ENCODE measurements at places on chromosomes 5 and 9.

- no peak for DNase-seq
These were observed 10.9 kb downstream of the FBXL7 start for GRCh38 chr5:15510831-15511230.

DNA sequence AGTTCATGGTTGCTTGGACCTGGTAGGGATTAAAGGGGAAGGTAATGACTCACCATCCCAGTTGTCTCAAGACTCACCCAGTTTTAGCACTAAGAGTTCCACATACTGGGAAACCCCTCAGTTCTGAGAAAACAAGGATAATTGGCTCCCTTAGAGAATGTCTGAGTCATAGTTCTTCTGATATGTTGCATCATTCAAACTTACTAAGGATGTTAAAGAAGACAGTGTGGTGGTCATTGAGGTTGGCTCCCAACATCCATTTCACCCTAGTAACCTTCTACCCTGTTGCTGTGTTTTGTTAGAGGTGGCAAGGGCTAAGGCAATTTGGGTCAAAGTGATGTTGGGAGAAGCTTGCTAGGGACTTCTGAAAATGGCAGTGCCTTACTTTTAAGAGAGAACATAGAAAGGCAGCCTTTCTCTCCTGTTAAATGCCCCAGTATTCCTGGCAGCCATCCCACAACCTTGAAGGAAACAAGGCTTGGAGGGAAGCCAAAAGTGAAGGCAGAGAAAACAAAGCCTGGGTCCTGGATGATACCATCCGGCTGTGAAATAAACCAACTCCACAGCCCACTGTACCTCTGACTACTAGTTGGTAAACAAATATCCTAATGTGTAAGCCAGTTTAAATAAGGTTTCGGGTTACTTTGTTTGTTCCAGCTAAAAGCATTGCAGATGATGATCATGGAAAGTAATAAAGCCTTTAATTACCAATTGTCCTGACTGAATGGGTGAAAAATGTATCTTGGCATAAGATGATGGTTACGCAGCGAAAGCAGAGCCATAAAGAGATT is 80.4 kb upstream of the ADAMTSL1 start:
- DNase-seq = peak; percentile 99

DNA sequence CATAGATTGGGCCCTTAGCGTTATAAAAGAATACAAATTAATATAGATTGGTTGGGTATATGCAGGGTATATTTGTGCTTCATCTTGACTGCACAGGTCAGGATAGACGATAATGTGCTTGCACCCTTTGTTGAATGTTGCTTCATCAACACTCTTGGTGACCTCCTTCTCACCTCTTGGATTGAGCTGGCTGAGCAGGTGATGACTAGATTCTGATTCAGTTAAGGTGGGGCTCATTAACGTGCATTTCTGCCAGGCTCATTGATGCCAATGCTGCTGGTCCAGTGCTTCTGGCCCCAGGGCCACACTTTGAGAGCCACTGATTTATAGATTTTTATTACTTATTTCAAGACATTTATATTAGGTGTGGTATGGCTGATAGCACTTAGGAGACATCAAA is 27.7 kb downstream of the PCSK5 start:
- DNase-seq = no peak

- no peak for DNase-seq
These were observed 1005.8 kb downstream of the CDH12 start for GRCh38 chr5:21847300-21847699.

GRCh38 chr9:107827304-107827703 is 337.7 kb upstream of the KLF4 start:
- no peak for DNase-seq

DNA sequence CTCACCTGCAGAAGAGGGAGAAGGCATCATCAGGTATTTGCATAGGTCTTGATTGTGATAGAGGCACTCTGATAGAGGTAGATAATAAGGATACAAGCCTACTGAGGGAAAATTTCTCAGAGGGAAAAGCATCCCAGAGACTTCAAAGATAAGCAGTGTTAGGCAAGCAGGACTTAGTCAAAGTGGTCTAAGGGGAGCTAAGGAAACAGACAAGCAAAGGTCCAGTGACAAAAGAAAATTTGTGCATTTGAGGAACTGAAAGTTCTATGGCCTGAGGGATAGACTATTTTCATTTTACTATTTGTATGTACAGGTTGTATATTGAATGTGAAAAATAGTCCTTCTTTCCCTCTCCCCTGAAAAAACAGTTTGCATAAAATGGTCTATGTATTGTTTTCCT is 27.4 kb downstream of the OXCT1 start:
- no peak for DNase-seq

- no peak for DNase-seq
These were observed 24.1 kb upstream of the TRMT10B start for GRCh38 chr9:37729499-37729898.

DNA sequence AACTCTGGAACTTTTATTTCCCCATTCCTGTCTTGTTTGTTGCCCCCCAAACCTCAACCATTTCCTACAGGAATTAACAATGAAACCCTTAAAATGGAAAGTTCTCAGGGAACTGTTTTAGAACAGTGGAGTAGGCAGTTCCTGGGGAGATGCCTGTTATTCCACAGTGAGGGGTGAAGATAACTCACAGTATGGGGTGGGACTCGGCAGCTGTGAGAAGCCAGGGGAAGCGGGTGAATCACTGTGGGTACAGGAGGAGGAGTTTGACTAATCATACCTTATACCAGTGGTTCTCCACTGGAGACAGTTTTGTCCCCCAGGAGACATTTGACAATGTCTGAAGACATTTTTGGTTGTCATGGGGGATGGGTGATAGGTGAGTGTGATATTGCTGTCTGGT is 36.9 kb upstream of the GLRA1 start:
- DNase-seq = no peak

DNA sequence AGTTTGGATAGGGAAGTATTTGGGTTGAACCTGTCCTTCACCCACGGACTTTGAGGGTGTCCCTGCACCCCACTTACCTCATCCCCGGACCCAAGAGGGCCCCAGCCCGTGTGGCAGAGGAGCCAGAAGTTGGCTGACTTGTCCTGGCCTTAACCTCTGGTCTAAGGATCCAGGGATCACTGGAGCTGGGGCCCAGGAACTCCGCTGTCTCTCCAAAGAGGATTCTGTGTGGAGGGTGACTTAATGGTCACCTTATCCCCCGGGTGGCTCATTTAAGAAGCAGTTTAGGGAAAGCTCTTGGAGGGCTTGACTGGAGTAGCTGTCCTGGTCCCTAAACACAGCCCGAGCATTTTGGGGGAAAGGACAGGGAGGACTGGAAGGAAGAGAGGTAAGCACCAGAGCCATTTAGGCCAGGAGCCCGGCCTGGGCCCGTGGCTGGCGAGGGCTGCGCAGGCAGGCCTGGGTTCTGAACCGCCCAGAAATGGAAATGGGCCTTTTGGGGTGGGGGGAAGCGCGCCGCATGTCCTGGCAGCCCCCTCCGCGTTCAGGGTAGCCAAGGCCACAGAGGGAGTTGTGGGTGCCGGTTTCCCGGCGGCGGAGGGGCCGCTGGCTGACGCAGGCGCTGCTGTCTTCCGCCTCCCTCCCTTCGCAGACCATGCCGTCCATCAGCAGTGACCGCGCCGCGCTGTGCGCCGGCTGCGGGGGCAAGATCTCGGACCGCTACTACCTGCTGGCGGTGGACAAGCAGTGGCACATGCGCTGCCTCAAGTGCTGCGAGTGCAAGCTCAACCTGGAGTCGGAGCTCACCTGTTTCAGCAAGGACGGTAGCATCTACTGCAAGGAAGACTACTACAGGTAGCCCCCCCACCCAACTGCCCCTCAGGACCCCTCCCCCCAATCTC is 2.0 kb downstream of the LHX2 start:
- no peak for DNase-seq

GRCh38 chr5:112059579-112060135 is 302.7 kb upstream of the NREP start:
- DNase-seq = no peak

DNA sequence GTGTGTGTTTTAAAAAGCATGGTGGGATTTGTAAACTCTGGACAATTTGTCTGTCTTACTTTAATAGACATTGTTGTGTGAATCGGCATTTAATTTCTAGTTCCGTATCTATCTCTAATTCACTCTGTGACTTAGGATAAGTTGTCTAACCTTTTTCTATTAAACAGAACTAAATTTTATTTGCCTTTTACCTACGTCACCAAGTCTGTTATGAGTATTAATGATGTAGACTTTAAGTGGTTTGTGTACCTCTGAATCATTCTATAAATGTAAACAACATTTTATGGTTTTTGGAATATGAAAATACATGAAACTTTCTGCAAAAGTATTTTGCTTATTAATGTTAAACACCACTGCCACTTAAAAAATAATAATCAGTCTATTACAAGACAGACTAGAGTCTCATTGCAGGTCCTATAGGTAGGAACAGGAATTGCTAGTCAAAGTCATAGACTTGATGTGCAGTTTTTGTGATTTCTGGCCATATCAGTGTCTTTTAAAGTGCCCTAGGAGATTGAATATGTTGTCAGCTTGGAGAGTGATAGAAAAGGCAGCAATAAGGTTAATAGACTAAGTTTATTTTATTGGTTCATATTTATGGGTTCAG is 5.6 kb downstream of the RBM27 start:
- no peak for DNase-seq

GRCh38 chr5:115571441-115571878 is 26.9 kb upstream of the FEM1C start:
- no peak for DNase-seq

DNA sequence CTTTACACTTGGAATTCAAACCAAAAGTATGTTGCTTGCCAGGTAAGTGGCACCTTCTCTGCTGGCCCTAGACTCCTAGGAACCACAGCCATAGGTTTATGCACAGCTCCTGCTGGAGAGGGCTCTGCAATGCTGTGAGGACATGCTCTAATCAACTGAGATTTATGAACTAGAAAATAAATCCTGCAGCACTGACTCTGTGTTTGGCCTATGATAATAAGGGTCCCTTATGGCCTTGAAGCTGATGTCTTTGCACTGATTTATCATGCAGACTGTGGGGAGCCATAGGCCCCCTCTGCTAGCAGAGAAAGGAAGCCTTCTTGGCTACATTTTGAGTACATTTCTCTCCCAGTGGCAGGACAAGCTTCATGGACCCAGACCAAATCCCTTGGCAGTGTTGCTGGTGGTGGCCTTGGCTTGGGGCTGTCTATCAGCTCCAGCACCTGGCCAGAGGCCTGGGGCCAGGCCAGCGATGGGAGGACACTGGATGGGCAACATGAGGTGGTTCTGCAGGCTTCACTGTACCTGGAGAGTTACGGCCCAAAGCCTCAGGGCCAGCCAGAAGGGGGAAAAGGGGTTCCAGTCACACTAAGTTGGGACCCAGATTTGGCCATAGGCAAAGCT is 178.0 kb downstream of the SEMA6A start:
- DNase-seq = no peak

DNA sequence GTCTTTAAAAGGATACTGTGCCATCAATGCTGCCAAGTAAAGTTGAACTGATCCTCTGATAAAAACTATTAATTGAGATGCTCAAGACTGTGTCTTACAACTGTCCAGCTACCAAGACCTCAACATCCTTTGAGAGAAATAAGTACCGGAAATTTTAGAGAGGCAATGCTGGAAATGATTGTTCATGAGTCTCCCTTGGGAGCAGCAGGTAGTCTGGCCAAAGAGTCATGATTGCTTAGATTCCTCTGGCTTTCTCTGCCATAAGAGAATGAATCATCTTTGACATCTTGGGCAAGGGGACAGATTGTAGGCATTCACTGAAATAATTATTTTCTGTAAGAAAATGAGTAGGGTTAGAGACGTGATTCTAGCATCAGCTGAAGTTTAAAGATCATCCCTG is 466.6 kb upstream of the DAB2 start:
- DNase-seq = no peak

- DNase-seq = no peak
These were observed 19.3 kb downstream of the PAEP start for GRCh38 chr9:135580664-135581380.

DNA sequence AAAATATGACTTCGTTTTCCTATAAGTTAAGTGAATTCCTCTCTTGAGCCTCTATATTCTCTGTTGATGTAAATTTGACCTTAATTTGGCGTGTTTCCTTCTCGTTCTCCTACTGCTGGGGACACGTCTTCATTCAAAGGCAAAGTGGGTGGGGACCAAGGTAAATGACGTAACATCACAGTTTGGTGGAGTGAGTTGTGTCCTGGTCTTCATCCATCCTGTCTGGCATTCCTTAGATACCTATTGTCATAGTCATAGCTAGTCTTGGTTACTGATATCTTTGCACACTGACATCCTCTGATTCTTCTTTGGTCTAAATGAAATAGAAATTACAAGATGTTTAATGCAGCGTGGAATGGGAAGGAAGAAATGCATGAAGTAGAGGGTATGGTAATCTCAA is 108.5 kb downstream of the NNT start:
- DNase-seq = no peak

DNA sequence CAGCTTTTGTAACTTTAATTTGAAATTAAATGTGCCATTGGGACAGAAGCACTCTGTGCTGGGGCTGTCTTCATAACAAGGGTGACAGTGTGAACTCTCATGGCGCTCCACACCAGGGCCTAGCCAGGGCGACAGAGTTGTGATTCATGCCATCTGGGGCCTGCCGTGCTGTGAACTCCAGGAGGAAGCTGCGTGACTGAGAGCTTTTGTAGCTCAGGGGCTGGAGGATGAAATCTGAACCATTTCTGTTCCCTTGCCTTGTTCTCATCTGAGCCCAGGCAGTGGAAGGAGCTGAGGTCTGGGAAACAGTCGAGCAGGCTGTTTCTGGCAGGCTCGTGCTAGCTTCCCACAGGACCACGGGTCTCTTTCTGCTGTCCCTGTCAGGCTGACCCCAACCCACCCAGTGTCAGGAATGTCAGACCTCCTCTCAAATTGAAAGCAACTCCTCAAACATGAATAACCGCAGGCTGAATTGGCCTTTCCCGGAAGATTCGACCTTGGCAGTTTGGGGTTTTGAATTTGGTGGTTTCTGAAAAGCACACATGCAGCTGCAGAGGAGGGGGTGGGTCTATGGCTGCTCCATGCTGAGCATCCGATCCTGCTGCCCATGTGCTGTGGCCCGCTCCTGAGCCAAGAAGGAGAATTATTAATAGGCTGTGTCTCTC is 69.2 kb upstream of the RPS23 start:
- DNase-seq = no peak

DNA sequence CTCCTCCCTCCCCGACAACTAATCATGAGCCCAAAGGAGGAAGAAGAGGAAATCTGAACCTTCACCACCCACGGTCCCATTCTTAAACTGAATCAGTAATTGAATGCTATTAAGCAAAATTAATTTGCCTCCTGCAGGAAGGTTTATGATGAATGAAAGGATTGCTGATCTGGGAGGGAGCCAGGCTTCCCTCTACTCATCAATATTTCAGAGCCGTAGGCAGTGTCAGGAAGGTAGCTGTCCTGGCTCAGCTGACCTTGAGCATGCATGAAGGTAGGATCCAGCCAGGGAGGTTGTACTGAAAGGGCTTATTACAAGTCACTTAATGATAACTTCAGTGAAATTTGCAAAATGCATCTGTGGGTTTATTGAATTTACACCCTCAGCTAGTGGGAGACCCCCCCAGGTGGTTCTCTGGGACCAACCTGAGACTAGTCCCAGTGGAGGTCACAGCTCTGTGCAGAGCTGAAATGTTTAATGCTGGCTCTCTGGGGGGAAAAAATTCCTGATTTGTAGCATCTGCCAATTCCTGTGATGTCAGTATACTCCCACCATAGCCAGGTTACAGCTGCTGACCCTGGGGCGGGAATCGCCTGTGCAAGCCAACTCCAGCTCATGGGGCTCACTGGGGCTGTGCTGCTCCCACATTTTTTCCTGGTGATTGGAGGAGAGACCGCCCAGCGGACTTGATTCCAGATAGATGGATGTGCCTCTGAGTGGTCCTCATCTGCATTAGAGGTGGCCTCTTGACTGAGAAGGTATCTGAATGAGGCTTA is 47.9 kb upstream of the NCS1 start:
- DNase-seq = no peak
